ENCODE measurements at places on chromosomes 12 and 14.

DNA sequence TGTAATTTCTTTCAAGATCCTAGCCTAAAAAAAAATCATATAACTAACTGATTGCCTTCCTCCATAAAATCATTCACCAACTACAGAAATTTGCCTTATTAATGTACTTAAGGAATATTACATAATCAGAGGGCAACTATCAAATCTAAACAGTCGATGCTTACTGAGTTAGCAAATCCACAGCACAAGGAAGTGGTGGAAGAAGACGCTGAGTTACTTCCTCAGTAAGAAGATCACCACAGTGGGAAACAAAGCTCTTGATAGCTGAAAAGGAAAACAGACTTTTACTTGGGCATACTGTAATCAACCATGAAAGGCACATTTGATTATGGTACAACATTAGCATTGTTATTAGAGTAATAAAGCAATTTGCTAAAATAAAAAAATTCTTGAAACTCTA lies 48.7 kb downstream of the HEATR5A start:
- DNase-seq: no peak

- no peak for DNase-seq
Measured at GRCh38 chr14:96285667-96286066, 29.7 kb downstream of the BDKRB1 start.

GRCh38 chr12:754851-755562 lies 2.6 kb downstream of the WNK1 start:
- DNase-seq: peak; percentile 17

DNA sequence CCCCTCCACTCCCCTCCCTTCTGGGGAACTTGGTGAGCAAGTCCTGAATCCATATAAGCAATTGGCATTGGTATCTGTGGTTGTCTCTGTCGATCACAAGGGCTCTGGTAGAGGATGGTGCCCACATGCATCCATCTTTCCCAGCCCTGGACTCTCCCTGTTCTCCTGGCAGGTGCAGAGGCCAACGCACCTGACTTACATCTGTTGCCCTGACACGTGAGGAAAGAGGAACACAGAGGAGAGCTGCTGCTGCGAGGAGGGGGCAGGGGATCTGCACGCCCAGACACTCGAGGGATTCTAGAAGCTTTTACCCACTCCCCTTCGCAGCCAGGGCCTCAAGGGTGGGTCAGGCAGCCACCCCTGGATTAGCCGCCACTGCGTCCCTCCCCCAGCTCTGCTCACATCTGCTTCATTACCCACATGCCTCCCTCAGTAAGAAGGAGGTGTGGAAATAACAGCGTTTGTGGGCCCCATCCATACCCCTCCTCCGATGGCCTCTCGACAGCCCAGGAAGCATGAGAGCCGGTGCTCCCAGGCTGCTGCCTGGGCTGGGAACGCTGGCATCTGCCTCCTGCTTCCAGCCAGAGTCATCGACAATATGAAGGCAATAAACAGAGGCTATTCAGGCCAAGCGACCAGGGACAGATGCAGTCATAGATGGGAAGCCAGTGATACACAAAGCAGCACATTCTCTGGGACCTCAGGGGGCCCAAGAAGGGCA lies 56.5 kb downstream of the KDM2B start:
- DNase-seq: no peak

- DNase-seq: no peak
Measured at GRCh38 chr14:101950516-101951215, 13.7 kb upstream of the DYNC1H1 start.

GRCh38 chr14:82951171-82951570 lies 1417.5 kb upstream of the SEL1L start:
- no peak for DNase-seq

DNA sequence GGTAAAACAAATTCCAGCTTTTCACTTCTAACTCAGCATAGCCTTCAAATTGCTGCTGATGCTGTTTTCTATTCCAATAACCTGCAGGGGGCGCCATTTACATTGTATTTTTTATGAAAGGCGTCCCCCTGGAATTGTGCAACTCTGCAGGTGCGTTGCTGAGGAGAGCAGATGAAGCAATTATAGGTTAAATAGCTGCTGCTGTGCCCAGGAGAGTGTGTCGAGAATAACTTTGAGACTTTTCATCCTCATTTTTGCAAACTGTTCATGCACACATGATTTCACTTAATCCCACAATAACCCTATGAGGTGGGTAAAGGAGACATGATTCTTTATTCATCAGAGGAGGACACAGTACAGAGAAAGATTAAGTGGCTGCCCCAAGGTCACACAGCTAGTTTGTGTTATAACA lies 75.7 kb downstream of the MYRFL start:
- peak; percentile 57 for DNase-seq

DNA sequence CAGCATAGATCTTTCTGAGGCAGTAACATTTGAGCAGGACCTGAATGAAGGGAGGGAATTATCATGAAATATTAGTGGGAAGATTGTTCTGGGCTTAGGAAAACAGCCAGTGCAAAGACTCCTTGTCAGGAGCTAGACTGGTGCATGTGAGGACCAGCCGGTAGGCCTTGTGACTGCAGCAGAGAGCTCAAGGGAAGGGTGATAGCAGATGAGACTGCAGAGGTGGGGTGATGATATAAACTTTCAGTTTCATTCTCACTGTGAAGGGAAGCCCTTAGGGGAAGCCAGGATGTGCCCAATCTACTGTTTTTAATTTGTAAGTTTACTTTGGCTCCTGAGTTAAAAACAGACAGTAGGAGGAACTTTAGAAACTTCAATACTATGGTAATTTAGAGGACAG lies 12.4 kb downstream of the IL22 start:
- DNase-seq: peak; percentile 46

- DNase-seq: no peak
Measured at GRCh38 chr12:115758183-115758582, 519.3 kb downstream of the MED13L start.

DNA sequence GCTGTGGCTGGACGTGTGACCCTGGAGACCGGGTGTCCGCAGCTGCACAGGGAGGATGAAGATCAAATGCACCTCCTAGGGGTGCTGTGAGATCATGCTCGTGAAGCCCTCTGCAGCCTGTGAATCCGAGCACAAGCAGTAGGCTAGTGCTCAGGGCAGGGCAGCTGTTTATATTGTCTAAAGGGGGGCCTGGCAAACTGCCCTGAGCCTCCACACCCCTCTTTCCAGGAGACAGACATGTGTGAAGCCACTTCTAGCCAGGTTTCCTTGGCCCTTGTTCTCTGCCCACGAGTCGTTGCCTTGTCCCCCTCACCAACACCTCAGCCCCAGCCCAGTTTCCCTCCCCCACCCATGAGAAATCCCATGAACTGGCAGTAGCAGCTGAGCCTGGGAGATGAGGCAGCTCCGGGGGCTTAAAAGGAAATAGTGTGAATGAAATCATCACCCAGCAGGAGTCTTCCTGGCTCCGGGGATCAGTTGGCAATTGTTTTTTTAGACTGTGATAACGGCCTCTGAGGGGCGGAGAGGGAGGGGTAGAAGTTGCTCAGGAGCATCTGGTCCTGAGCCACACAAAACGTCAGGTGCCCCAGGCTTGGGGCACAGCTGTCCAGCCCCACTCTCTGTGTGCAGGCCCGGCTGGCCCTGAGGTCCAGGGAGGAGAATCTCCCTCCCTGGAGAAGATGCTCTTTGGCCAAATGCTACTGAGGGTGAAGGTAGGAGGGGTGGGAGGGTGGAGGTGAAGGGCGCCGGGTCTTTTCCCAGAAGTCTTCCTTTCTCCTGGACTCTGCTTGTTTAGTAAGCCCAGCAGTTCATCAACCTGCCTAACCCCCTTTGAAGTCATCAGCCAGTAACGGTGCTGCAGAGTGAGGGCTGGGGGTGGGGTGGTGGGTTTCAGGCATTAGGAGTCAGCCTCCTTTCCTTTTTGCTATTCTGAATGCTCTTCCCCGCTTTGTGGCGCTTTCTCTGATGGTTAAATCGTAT lies 4.0 kb downstream of the FGF6 start:
- no peak for DNase-seq

DNA sequence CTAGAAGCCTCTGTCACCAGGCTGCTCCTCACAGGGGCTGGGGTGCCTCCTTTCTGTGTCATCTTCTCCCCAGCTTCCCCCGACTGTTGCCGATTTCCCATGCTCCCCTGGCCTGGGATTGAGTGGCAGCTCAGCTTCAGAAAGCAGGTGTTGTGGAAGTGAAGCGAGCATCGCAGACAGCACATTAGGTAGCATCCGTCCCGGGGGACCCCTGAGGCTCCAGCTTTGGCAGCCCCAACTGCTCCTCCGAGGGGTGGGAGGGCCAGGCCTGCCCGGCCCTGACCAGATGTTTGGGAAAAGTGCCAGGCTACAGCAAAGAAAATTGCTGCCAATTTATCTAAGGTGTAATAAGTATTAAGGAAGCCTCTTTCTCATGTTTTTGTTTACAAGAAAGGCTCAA lies 1045.6 kb downstream of the BCL11B start:
- DNase-seq: no peak

GRCh38 chr12:132402831-132403416 lies 73.5 kb upstream of the GALNT9 start:
- no peak for DNase-seq

- peak; percentile 33 for DNase-seq
Measured at GRCh38 chr14:100076133-100076532, 10.9 kb downstream of the EVL start.

DNA sequence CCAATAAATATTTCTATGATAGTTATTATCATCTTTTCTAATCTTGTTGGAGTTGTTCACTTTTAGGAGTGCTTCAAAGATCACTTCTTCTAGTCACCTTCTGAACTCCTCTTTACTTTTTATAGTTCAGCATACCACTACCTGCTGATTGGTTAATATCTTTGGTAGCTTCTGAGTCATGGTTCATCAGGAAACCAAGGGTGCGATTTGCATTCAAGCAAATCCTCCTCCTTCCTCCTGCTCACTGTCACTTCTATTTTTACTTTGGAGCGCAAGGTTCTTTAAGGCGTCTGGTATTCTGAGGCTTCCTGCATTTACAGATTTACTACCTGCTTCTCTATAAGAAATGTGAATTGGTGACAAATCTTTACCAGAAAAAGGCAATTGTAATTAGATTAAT lies 24.0 kb downstream of the SYT1 start:
- DNase-seq: no peak

- no peak for DNase-seq
Measured at GRCh38 chr12:123049398-123050240, 69.1 kb downstream of the ARL6IP4 start.

GRCh38 chr12:65004270-65004669 lies 116.8 kb downstream of the WIF1 start:
- DNase-seq: no peak

- DNase-seq: no peak
Measured at GRCh38 chr14:65731933-65732506, 319.5 kb downstream of the FUT8 start.

- no peak for DNase-seq
Measured at GRCh38 chr14:68757618-68758081, 35.2 kb downstream of the ZFP36L1 start.

- DNase-seq: no peak
Measured at GRCh38 chr14:101882141-101882935, 82.0 kb upstream of the DYNC1H1 start.

DNA sequence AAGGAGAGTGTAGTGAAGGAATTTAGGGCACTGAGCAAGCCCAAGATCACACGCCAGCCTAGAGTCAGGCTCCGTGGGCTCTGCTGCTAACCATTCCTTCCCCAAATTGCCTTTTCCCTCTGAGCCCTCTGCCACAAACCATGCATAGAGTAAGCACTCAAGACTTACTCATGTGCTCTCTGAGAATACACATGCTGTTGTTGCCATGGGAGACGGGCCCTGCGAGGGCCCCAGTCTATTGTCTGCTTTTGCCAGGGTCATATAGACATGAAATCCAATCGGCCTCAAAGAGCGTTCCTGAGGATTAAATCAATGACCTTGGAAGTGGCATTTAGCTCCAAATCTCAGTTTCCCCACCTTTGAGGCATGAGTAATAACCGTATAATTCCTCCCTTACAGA lies 48.7 kb upstream of the WSCD2 start:
- no peak for DNase-seq

DNA sequence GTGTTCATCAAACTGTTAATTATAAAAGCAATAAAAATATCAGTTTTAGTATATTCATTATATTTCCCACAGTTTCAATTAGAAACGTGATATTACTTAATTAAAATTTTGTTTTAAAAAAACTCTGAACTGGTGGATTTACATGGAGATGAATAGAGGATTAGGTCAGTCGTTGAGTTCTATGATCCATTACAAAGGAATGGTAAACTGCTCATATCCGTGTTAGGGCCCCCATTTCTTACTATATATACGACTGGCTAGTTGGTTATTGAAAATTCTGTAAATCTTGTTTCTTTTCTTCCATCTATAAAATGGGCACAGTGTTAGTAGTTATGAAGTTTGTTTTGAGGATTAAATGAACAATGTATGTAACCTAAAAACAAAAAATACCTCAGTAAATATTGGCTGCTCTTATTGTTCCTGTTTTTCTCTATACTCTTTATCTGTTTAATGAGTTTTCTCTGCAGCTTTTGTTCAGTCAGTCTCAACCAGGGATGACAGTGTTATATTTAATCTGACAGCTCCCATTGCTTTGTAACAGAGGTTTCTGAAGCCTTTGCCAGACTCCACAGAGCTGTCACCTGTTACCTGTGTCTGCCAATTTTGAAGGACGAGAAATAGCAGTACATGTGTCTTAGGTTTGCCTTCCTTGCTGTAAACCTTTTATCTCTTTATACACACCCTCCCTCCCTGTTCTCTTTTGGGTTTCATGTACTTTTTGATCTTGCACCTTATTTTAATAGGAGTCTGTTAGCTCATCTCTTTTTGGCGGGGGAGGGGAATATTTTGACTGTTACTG lies 41.5 kb downstream of the FRS2 start:
- no peak for DNase-seq

DNA sequence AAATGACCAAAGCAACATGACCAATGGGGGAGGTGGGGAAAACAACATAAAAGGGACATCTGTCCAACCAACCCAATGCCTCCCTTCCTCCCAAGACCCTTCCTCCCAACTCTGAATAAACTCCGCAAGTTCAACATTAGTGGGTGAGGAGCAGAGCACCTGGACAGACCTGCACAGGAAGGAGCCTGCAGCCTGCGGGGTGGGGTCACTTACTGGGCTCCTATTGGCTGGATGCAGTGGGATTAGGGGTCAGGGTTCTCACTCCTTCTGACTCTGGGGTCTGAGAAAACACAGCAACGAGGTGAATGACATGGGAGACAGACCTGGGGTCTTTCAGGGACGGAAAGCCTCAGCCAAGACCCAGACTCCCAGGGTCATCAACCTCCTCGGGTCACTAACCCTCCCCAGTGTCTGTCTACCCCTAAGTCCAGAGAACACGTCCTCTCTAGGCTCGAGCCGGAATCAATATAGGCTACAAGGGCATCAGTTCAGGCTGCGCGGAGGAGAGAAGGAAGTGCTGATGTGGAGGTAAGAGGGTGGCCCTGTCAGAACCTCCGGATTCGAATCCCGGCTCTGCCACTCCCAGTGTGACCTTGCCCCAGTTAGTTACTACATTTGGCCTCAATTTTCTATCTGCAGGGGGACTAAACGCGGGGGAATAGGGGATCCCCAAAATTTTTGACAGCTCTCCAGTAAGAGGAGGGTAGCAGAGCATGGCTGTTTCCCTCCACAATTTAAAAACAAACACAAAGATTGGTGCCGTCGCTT lies 860 bp downstream of the NDRG2 start:
- DNase-seq: no peak

DNA sequence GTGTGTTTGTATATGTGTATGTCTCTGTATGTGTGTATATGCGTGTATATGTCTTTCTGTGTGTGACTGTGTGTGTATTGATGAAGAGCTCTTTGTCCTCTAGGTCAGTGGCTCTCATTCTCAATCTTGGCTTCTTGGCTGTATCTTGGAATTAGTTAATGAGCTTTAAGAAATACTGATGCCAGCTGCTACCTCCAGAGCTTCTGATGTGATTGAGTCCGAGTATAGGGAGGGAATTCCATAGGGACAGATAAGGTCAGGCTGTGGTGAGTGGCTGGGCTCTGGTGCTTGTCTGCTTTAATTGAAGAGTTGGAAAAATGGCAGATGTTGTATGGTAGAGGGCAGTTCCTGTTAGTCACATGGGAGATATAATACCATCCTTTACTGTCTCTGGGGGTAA lies 140.1 kb downstream of the C12orf75 start:
- no peak for DNase-seq

Measured in activated CD4-positive, alpha-beta T cell treated with anti-CD3 and anti-CD28 coated beads for 4 hours (primary cell).